ENCODE measurements at places on chromosomes 4 and X.

DNA sequence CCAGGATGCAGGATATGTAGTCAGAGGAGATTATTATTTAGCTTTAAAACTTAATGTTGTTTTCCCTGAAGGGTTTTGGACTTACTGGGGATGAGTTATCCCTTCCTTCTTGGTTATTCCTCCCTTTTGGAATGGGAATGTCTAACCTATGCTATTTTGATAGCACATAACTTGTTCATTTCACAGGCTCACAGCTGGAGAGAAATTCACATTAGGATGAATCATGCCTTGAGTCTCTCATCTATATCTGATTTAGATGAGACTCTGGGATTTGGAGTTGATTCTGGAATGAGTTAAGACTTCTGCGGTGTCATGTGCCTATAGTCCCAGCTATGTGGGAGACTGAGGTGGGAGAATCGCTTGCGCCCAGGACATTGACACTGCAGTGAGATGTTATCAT lies 81.1 kb downstream of the ATP11C start:
- no peaks in the 10 kb centered on the region for H3K4me1 ChIP-seq
- H3K27ac ChIP-seq: no peak overlapping the region
- DNase-seq: no peak
- no peak overlapping the region for H3K4me3 ChIP-seq
- H3K27me3 ChIP-seq: no peaks in the 10 kb centered on the region

- H3K27me3 ChIP-seq: no peaks in the 10 kb centered on the region
- no peak overlapping the region for H3K4me3 ChIP-seq
- no peaks in the 10 kb centered on the region for H3K36me3 ChIP-seq
- DNase-seq: no peak
- no peaks in the 10 kb centered on the region for H3K4me1 ChIP-seq
These were observed 855.6 kb downstream of the CCSER1 start for GRCh38 chr4:90982813-90983212.

DNA sequence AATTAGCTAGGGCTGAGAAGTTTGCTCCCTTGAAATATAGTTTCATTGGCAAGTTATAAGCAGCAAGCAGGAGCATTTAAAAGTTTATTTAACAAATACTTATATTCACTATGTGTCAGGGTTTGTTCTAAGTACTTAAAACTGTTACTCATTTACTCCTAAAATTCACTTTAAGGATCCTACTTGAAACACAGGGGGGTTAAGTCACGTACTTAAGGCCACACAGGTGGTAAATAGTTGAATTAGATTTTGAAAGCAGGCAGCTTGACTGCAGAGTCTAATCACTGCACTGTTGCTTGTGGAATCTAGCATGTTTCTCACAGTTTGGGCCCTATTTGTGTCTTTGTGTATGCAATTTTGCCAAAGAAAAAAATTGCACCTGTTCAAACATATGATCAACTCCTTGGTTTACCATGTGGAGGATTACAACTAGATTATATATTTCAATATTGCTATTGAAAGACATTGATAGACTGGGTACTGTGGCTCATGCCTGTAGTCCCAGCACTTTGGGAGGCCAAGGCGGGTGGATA lies 7.6 kb downstream of the SGMS2 start:
- no peak overlapping the region for H3K27ac ChIP-seq
- H3K4me1 ChIP-seq: no peaks in the 10 kb centered on the region
- no peaks in the 10 kb centered on the region for H3K36me3 ChIP-seq
- peaks cover 16% of the 10 kb centered on the region for H3K27me3 ChIP-seq
- no peak overlapping the region for H3K4me3 ChIP-seq
- DNase-seq: no peak

GRCh38 chr4:114494246-114494803 lies 104.3 kb upstream of the UGT8 start:
- no peak overlapping the region for H3K4me3 ChIP-seq
- no peaks in the 10 kb centered on the region for H3K36me3 ChIP-seq
- H3K4me1 ChIP-seq: no peaks in the 10 kb centered on the region
- no peak overlapping the region for H3K27ac ChIP-seq

GRCh38 chr4:85826060-85826678 lies 351.2 kb downstream of the ARHGAP24 start:
- no peak for DNase-seq
- no peaks in the 10 kb centered on the region for H3K36me3 ChIP-seq
- no peak overlapping the region for H3K4me3 ChIP-seq
- no peaks in the 10 kb centered on the region for H3K27me3 ChIP-seq
- H3K4me1 ChIP-seq: no peaks in the 10 kb centered on the region
- no peak overlapping the region for H3K27ac ChIP-seq

- peaks cover 2% of the 10 kb centered on the region for H3K4me1 ChIP-seq
- H3K36me3 ChIP-seq: no peaks in the 10 kb centered on the region
- H3K27ac ChIP-seq: no peak overlapping the region
- peaks cover 43% of the 10 kb centered on the region for H3K27me3 ChIP-seq
- H3K4me3 ChIP-seq: no peak overlapping the region
- no peak for DNase-seq
These were observed 131.5 kb downstream of the AASDH start for GRCh38 chr4:56255820-56256219.
